ENCODE measurements at places on chromosomes 6 and 20. TPM values are rescaled to one million over a fixed set of nuclear protein-coding genes. Genes with fewer than 3 reads are reported as not detected.

DNA sequence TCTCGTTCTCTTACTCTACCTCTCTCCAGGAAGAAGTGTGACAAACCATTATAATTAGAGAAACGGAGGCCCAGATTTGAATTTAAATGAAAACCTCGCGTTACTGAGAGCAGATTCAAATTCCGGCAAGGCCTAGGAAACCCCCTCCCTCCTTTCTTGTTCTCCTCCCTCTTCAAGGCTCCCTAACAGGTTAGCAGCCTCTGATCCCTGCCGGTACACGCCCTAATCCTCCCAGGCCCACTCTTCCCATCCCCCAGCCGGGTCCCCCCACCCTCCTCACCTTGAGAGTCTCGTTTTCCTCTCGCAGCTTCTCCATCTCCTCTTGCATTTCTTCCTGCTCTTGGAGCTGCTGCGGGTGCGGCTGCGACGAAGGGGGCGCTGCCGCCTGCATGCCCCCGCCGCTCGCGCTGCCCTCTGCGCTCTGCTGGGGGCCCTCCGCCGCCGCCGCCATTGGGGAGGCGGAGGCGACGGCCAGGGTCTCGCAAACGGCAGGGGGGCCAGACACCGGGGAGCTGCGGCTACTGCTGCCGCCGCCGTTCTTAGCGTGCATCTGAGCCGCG lies 3.8 kb downstream of the MTCL3 start:
- peak; percentile 44 for DNase-seq

DNA sequence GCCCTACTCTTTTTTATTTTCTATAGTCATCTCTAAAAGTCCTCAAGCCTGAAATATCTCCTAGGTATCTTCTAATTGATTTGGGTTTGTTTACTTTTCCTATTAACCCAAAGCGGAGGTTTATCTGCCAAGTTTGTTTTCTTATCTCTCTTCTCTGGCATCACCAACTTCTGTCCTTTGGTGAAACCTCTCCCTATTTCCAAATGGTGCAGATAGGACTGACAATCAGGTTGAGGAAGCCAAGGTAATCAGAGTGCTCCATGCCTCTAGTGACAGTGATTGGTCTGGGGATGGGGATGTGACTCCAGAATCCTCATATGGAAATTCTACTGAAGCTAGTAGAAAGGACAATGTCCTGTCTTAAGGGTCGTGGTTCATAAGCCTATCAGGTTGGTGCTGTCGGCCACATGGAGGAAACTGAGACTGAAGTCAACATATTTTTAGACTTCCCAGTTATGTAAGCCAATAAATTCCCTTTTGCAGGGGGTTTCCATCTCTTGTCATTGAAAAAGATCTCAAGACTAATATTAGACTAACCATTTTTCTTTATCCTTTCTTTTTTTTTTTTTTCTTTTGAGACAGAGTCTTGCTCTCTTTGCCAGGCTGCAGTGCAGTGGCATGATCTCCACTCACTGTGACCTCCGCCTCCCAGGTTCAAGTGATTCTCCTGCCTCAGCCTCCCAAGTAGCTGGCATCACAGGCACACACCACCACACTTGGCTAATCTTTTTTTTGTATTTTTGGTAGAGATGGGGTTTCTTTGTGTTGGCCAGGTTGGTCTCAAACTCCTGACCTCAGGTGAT lies 28.0 kb downstream of the KIF6 start:
- DNase-seq = no peak

DNA sequence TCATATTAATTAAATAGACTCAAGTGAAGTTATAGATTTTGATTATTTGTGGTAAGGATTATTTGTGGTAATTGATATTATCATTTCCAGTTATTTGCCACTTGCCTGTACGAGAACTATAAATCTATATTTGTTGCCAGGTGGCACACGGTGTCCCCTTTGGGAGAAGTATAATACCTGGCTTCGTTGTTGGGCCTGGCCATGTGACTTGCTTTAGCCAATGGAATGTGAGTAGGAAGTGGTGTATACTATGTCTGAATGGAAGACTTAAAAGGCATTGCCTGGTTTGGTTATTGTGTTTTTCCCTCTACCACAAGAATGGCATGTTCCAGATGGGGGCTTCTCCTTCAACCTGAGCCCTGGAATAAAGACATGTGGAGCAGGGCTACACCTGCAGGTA lies 228.1 kb downstream of the CDC5L start:
- no peak for DNase-seq

GRCh38 chr6:116476002-116476678 lies 15.0 kb downstream of the CALHM6 start:
- DNase-seq = no peak

Gene TSPO2
- 2.7 TPM for polyA plus RNA-seq

DNA sequence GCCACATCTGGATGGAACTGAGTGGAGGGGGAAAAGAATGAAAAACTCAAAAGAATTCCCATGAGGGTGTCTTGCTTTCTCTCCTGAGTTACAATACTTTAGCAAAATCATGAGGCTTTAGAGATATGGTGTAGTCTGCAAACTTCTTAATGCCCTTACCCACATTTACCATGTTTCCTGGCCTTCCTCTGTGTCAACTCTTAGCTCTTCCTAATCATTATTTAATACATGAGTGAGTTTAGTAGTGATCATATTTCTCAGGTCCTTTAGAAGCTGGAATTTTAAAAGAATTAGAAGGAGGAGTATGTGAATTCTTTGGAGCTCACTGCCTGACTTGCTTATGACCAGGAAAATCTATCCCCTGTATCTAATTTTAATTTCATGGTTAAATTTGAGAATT lies 39.0 kb downstream of the STX11 start:
- no peak for DNase-seq

GRCh38 chr20:9565910-9566550 lies 51.6 kb downstream of the LAMP5 start:
- no peak for DNase-seq

Gene PACSIN1
- polyA plus RNA-seq = 0.33 TPM

DNA sequence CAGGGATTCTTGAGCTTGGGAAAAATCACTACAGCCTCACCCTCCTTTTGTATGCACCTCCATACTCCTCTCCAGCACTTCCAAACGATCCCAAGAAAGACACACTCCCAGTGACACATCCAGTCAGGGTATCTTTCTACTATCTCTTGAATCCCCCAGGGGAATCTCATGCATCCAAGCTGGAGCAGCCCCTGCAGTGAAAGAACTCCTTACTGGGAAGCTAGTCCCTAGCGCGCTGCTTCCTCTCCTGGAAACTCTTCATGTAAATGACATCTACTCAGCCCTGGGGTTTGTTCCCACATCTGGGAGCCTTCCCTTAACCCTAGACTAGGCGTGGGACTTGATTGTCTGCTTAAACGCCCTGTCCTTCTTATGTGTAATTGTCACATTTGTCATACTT lies 329.1 kb upstream of the QKI start:
- DNase-seq = no peak

- DNase-seq = no peak
These were observed 85.3 kb upstream of the BHLHE23 start for GRCh38 chr20:63091901-63092659.

Gene SIRPG
- polyA plus RNA-seq = not detected

DNA sequence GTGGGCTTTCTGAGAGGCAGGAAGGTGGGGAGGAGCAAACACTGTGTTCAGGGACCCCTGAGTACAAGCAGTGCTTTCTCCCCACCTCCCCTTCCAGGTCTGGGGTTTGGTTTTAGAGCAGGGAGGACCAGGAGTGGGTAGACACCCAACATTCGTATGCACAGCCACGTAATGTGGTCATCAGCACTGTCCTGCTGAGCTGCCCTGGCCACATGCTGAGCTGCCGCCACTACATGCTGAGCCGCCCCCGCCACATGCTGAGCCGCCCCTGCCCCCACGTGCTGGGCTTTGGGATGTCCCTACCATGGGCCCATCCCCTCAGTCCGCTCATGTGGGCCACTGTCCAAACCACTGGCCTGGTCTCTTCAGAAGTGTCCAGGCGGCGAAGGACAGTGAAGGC lies 214.9 kb upstream of the CST7 start:
- DNase-seq = peak; percentile 2

DNA sequence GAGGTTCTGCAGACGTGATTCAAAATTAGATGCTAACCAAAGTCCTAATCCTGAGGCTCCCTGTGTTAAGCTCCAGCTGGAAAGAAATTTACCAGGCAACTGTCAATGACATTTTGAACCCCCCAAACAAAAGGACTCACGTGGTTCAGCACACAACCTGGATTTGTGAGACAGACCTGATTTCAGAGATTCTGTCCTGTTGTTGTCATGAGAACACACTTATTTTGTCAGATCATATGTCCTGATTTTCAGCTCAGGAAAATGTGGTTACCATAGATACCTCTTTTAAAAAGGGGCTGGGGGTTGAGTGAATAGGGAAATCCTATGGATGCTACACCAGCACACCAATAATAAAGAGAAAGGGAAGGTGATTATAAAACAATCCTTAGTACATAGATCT lies 61.6 kb downstream of the MTFR2 start:
- DNase-seq = no peak

- no peak for DNase-seq
These were observed 38.1 kb downstream of the PNLDC1 start for GRCh38 chr6:159838020-159838744.

Gene SYNE1
- polyA plus RNA-seq = 17.6 TPM

GRCh38 chr20:1712634-1713624 lies 55.4 kb upstream of the SIRPG start:
- DNase-seq = no peak

Gene THEMIS
- polyA plus RNA-seq = not detected

- DNase-seq = no peak
These were observed 141.7 kb downstream of the EDN3 start for GRCh38 chr20:59441860-59442810.

DNA sequence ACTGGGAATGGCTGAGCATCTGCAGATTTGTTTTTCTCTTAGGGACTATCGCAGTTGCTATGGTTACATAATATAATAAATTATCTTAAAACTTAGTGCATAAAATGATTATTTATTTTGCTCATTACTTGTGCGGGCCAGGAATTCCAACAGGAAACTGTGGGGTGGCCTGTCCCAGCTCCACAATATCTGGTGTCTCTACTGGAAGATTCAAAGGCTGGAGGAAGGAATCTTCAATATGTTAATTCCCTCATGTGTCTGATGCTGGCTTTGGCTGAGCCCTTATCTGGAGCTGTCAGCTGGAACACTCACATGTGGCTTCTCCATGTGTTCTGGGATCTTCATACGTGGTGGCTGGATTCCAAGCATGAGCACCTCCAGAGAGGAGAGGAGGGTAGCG lies 23.9 kb upstream of the B3GAT2 start:
- DNase-seq = no peak

- no peak for DNase-seq
These were observed 48.1 kb downstream of the KCNS1 start for GRCh38 chr20:45052698-45053429.

- DNase-seq = no peak
These were observed 54.4 kb downstream of the CCDC170 start for GRCh38 chr6:151548201-151548600.

DNA sequence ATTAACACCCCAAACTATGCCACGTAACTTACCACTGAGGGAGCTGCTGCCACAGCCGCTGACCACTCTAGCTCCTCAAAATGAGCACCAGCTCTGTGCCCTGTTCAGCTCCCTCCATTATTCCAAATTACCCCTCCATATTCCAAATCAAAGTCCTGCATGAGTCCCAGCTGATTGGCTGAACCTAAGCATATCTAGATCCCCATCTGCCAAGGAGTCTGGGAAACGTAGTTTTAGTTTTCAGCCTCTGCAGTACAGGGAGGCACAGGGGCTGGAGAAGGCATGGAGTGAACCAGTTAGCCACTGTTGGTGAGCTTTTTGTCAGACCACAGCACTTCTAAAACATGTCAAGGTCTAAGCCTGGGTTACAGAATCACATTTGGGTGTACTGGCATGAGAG lies 15.9 kb downstream of the UNC5CL start:
- no peak for DNase-seq

Gene NKX2-4
- polyA plus RNA-seq = not detected

GRCh38 chr20:63696306-63696627 lies 185 bp upstream of the TNFRSF6B start:
- peak; percentile 73 for DNase-seq

Gene FAXC
- polyA plus RNA-seq = 8.3 TPM

DNA sequence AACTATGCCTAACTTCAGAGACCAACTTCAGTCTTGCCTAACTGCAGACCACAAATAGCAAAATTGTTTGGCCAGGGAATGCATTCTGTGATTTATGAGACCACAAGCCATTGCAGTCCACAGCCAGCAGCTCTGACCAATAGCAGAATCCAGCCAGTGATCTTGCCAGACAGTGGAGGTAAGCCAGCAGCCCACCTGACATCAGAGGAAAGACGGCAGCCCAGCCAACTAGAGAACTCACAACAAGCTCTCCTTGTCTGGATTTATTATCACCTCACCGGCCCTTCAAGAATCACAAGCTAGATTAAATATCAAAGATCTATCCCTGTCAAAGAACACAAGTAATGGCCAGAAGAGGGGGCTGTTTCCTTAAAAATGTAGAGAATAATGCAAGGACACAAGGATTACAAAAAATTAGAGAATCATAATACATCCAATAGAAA lies 66.5 kb upstream of the SLC35F1 start:
- peak; percentile 48 for DNase-seq

DNA sequence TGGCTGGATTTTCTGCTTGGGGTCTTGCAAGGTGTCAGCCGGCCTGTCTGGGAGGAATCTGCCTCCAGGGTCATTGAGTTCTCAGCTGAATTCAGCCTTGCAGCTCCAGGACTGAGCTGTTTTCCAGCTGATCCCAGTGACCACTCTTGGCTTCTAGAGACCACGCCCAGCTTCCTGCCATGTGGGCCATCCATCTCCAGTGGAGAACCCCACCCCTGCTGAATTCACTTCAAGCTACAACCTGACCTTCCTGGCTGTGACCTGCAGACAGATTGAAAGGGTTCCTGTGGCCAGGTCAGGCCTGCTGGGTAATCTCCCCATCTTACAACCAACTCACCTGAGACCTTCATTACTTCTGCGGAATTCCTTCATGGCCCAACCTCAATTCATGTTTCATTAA lies 26.5 kb upstream of the SYNDIG1 start:
- DNase-seq = no peak

GRCh38 chr6:4563156-4563555 lies 213.0 kb upstream of the CDYL start:
- DNase-seq = no peak

Gene MRPL2
- 81.8 TPM for polyA plus RNA-seq

Gene RAET1L
- polyA plus RNA-seq = not detected

DNA sequence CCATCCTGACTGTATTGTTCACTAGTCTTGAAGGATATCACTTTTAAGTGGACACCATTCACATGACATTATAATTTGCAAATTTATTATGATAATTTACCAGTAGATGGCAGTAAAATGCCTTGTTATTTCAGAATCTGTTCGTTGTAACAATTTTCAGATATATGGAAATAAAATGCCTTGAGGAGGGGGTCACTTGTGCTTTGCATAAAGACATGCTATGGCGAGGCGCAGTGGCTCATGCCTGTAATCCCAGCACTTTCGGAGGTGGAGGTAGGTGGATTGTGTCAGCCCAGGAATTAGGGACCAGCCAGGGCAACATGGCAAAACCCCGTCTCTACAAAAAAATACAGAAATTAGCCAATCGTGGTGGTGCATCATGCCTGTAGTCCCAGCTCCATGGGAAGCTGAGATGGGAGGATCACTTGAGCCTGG lies 9.0 kb upstream of the NCOA6 start:
- DNase-seq = peak; percentile 29

Gene NR2E1
- polyA plus RNA-seq = not detected

Gene GSTA3
- polyA plus RNA-seq = not detected

Measured in hepatocyte (in vitro differentiated cells).